Caudate nucleus (tissue), 63 donors: ENCODE measurements at places on chromosomes 6 and 20.

- no peak for DNase-seq
Observed at GRCh38 chr6:88492824-88493223, 326.7 kb upstream of the CNR1 start.

- no peak for DNase-seq
Observed at GRCh38 chr20:3194617-3195280, 9.7 kb downstream of the DDRGK1 start.

DNA sequence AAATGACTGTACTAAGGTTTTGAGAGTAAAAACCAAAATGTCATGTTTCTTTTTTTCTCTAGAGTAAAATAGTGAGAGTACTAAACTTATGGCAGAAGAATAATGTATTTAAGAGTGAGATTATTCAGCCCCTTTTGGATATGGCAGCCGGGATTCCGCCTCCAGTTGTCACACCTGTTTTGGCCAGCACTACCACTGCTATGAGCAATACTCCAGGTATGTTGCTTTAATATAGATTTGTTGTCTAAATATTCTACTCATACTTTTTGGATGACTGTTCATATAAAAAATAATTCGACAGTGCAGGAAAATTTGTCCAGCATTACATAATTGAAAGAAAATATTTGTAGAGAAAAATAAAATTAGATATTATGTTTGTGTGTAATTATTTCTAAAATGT lies 59.5 kb downstream of the SCAF8 start:
- no peak for DNase-seq

GRCh38 chr6:35397806-35398418 lies 54.2 kb upstream of the FANCE start:
- DNase-seq = no peak

GRCh38 chr6:92174398-92175073 lies 1244.8 kb downstream of the EPHA7 start:
- DNase-seq = no peak

- DNase-seq = no peak
Observed at GRCh38 chr20:49633643-49634042, 65.7 kb upstream of the PTGIS start.

GRCh38 chr6:121539439-121539838 lies 104.0 kb downstream of the GJA1 start:
- DNase-seq = no peak

DNA sequence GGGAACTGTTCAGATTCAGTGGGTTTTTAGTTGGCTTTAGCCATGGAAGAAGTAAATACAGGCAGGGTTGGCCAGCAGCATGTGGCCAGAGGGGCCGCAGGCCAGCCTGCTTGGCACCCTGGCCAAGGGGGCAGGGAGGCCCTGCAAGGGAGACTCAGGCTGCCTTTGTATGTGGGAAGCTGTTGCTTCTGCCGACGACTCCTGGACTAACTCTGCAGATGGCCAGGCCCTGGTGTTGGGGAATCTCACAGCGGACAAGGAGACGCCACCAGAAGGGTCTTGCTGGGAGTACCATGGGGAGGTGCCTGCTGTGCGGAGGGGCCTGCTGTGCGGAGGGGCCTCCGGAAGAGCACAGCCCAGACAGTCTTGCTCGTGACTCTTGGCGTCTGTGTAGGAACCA lies 25.2 kb downstream of the PYGB start:
- DNase-seq = peak; percentile 47

- no peak for DNase-seq
Observed at GRCh38 chr20:31573555-31574321, 31.4 kb upstream of the ID1 start.
